ENCODE measurements at places on chromosomes 12 and 14. TPM values are rescaled to one million over a fixed set of nuclear protein-coding genes. Genes with fewer than 3 reads are reported as not detected.

Gene ARHGAP9
- 20.4 TPM for total RNA-seq

Gene ALX1
- total RNA-seq = not detected

Gene STAC3
- total RNA-seq = 3.6 TPM

Gene JDP2
- total RNA-seq = 43.0 TPM

DNA sequence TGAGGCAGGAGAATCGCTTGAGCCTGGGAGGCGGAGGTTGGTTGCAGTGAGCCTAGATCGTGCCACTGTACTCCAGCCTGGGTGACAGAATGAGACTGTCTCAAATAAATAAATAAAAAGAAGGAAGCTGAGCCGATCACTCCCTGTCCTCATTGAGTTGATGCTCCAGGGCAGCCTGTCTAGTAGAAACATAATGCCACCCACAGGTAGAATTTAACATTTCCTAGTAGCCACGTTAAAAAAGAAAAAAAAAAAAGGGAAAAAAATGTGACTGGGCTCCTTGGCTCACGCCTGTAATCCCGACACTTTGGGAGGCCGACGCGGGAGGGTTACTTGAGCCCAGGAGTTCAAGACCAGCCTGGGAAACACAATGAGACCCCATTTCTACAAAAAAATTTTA lies 135.7 kb downstream of the SCARB1 start:
- DNase-seq = no peak

DNA sequence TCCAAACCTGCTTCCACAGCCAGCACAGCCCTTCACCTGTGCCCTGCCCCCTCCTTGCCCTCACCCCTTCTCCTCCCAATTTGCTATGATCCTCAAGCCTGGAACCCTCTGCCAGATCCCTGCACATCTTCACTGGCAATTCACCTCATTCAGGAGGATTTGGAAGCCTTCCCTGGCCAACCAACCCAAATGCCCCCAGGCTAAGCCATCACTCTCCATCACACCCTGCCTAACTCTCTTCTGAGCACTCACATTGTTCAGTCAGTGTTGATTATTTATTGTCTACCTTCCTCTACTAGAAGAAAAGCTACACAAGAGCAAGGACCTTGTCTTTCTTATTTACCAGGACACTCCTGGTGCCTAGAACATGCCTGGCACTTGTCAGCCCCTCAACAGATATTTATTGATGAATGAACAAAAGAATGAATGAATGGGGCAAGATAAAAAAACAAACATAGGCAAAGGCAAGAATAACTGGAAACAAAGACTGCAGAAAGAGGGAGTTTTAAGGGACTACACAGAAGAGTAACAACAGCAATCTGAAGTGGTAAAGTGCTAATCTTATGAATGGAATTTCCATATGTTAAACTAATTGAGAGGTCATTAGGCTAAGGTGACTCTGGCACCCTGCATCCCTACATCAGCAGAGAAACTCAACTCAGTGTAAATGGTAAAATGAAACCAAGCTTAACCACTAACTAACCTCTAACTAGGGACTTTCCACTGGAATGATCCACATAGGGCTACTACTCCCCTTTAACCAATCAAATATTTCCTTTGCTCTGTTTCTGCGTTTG lies 33.4 kb downstream of the TMTC1 start:
- DNase-seq = no peak

- peak; percentile 77 for DNase-seq
Observed at GRCh38 chr12:52213564-52214420, 19.3 kb upstream of the KRT7 start.

DNA sequence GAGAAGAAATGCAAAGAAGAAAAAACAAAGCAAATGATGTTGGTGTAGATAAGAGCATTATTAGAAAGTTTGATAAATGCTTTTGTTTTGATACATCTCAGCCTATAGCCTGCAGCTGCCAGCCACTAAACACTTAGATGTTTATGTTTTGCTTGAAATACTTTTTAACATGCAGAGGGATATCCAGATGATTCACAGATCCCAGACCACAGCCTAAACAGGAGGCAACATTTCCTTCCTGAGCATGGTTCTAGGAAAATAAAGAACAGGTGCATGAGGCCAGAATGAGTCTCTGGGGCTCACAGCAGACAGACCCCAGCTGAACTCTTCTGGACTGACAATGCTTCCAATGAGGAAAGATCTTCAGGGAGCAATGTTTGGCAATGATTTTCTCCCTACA lies 103.7 kb upstream of the EEA1 start:
- no peak for DNase-seq

- DNase-seq = no peak
Observed at GRCh38 chr12:18951218-18951617, 178.3 kb upstream of the PLEKHA5 start.

DNA sequence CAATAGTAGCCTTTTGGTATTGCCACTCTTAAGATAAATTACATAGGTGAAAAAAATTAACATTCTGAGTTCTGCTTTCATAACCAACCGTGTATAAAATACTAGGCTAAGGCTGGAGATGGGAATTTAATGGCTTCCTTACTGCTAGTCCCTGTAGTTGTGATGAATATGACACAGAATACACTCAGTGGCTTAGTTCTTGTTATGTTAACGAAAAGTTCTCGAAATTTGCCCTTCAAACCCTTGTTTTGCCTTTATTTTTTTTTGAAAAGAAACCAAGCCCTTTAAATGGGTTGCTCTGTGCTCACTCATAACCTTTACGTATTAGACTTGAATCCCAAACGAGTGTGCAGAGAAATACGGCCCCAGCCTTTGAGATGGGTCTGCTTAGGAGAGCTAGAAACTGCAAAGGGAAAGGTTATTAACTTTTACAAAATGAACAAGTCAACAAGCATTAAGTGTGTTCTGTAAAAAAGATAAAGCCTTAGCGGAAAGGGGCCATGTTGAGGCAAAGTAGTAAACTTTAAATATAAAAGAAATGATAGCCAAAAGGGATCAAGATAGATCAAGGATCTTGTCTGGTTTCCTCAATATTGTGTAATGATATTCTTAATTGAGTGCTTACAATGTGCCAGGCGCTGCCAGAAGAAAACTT lies 1.7 kb downstream of the NUDT4 start:
- DNase-seq = no peak

DNA sequence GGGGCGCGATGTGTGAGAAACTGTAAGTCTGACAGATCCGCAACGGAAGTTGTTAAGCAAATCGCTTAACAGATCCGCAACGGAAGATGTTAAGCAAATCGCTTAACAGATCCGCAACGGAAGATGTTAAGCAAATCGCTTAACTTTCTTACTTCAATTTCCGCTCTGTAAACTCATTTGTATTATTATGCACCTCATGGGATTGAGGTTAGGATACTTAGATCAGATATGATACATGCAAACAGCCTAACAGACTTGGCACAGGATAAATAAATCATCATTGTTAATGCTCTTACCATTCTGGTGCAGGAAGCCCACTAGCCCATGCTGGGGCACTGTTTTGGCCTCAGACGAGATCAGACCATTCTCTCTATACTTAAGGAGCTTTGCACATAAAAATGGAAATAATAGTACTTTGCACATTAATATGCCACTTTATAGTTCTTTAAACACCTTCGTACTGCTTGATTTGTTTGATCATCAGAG lies 399 bp downstream of the NCAPD2 start:
- no peak for DNase-seq

DNA sequence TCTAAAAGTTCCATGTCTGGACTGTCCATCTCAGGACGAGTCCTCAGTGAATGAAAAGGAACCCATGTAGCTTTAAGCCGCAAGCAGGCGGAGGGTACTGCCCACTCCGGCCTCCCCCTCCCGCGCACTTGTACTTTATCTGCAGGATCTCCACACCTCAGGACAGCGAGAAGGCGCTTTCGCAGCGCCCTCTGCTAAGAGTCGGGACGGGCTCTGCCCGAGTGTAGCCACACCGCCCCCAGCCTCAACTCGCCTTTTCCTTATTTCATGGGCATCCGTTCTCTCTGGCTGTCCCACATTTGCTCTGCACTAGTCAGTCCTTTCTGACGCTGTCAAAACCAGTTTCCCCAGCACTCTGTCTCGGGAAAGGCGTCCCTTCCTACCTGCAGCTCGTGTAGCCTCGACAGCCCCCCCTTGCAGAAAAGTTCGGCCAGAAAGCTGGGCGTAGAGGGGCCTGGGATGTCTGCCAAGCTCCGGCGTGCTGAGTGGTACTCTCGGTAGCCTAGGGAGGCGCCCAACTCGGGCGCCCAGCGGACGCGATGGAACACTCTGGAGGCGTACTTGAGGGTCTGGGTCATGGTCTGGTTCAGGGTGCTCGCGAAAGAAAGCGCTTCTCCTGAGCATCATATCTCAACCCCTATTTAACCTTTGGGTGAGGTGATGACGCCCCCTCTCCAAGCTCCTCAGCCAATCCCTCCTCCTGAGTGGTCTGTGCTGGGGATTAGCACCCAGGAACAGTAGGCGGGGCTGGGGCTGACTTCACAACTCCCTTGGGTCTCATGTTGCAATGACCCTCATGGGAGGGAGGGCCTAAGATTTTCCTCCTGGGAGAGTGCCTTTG lies at the start of gene CYP27B1:
TSS of gene CYP27B1 (minus strand) at position 615 of the 841 bp plus-strand sequence. CDS start at position 578, 37 bp downstream.
- no peak for DNase-seq

DNA sequence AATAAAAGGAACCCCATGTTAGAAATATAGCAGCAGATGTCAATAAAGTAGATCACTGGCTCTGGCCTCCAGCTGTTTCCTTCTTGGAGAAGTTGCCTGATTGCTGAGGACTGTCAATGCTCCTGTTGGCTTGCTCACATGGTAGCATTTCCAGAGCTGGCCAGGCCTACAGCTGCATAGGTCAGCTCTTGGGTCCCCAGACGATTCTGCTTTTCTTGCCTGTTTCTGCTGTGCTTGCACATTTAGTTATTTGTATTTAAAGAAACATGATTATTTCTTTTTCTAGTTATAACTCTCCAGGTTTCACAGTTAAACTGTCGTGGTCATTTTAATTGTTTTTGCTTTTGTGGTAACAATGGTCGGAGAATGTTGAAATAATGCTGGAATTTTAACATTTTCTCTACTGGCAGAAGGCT lies 7.2 kb downstream of the NAV3 start:
- no peak for DNase-seq

DNA sequence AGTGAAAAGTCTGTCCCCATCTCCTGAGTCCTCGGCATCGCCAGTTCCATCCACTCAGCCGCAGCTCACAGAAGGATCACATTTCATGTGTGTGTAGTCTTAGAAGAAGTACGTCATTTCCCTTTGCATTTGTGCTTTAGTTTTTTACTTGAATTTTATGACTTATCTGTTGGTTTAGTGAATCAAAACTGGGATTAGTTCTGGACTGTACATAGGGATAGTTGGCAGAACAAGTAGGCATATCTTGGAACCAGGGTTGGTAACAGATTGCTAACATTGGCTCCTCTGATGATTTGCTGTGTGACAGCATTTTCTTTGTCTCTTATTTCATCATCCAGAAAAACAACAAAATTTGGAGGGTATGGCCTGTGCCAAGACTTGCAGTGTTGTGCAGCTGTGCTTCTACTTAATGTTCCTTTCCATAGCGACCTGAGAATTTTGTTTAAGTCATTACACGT lies 69.6 kb upstream of the AEBP2 start:
- DNase-seq = no peak

DNA sequence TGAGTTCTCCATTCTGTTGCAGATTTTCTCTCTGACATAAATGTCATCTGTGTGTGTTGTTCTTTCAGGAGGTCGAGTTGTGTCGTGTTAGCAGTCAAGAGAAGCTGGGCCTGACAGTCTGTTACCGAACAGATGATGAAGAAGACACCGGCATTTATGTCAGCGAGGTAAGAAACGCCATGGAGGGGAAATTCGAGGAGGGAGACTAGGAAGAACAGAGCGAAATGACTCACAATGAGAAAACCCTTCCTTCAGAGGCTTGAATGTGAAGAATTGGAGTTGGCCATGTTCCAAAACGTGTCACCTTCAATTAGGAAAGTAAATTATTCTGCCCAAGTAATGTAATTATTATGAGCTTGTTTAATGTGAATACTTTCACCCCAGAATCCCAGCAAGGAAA lies 364.5 kb downstream of the PDZRN4 start:
- DNase-seq = no peak

DNA sequence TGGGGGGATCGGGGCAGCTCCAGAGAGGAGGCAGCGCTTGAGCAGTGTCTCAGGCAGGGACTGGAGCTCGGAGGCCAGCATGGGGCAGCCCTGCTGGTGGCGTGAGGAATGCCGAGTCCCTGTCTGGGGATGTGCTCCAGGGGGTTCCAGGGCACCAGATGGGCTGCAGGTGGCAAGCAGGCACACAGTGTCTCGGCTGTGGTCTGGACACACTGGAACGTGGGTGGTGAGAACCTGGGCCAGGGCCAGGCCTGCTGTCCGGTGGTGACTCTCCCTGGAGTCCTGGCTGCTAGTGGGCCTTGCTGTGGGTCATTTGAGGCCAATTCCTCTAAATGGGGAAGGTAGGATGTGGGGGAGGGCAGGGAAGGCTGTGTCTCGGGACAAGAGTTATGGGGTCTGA lies 199.4 kb upstream of the RTL1 start:
- DNase-seq = no peak

GRCh38 chr14:22781301-22781991 lies 15.0 kb downstream of the OXA1L start:
- DNase-seq = no peak

DNA sequence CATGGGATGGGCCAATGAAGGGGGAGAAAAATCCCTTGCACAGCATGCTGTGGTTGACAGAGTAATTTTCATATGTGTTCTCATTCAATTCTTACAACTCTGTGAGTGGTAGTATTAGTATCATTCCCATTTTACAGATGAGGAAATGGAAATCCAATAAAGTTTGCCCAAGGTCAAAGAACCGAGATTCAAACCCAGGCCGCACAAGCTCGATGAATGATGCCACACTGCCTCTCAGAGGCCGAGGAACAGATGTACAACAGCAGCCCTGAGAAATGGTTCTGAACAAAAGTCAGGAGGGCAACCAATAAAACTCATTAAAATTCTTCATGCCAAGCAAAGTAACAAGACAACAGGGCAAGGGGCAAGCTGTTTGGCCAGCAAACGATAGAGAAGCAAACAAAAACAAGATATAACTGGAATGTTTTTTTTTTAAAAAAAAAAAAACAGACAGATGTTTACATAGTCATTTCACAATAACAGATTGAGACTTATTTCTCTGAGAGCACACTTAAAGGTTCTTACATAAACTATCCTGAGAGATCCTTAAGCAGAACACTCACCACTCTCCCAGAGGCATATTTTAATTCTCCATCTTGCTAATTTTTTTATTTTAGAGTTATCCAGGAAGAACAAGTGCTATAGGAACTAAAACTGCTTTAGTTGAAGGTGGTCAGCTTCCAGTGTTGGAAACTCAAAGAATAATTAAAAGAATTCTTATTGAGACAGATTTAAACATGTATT lies 85.8 kb downstream of the EXOC5 start:
- DNase-seq = no peak

Measured in mucosa of gallbladder (tissue), 1 donor.